Activated naive CD4-positive, alpha-beta T cell (primary cell): ENCODE measurements at places on chromosomes 6 and 20.

- no peak for DNase-seq
These were observed 157.8 kb downstream of the TPBG start for GRCh38 chr6:82521369-82521768.

DNA sequence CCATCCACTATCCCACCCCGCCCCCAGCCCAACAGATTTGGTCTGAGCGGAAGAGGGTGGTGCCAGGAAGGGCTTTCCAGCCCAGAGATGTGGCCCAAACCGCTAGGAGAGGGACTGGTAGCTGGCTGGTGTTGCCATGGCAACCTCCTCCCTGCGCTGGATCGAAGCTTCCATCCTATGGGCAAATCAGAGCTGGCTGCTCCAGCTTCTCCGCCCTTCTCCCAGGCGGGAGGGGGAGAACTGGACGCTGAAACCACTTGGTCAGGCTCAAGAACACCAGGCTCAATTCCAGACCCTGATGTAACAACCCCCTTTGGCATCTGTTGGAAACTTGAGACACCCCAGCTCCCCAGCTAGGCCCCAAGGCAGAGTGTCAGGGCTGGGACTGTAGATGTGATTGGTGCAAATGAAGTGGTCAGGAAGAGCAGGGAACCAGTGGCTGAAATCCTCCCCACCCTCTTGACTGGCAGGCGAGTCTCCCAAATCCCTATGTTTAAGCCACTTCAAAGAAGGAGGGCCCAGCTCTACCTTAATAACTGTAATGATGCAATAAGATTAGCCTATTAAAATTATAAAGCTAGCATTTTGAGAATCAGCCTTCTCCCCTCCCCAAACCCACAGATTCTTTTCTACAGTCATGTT, 4.2 kb downstream of the RIMS4 start:
- no peak for DNase-seq

- no peak for DNase-seq
These were observed 130.4 kb downstream of the SLC23A2 start for GRCh38 chr20:4870906-4871305.

- DNase-seq, result no peak
These were observed 55.9 kb upstream of the NAA20 start for GRCh38 chr20:19961293-19961692.

- DNase-seq, result no peak
These were observed 15.1 kb upstream of the MYT1 start for GRCh38 chr20:64149141-64149540.

DNA sequence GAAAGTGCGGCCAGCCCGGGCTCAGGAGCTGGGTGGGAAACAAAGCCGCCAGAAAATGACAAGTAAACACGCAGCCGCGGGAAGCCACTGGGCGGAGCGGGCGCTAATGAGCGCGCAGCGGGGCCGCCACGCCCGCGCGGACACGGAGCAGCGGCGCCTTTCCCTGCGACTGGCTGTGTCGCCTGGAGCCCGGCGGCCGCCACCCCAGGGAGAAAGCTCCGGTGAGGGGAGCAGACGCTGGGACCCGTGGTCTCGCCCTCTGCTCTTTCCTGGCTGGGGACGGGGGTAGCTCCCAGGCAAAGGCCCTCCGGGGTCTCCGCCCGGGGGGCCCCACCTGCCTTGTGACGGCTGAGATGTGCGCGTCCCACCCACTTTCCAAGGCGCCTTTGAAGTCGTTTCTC, 54.9 kb downstream of the PRR18 start:
- no peak for DNase-seq

DNA sequence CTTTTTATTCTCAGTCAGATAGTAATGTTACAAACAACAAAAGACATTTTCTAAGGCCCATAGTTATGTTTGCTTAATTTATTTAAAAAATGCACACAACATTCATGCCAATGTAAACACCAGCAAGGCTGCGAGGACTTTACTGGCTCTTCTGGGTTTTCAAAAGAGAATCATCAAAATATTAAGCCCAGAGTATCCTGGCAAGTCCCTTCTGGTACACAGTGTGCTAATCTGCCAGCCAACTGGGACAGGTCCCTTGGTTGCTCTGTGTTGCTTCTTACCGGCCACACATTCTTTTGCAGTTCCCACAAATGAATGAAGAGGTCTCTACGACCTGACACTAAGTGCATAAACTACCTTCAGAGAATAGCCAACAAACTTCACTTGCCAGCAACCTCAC, 42.6 kb upstream of the SPDEF start:
- no peak for DNase-seq

DNA sequence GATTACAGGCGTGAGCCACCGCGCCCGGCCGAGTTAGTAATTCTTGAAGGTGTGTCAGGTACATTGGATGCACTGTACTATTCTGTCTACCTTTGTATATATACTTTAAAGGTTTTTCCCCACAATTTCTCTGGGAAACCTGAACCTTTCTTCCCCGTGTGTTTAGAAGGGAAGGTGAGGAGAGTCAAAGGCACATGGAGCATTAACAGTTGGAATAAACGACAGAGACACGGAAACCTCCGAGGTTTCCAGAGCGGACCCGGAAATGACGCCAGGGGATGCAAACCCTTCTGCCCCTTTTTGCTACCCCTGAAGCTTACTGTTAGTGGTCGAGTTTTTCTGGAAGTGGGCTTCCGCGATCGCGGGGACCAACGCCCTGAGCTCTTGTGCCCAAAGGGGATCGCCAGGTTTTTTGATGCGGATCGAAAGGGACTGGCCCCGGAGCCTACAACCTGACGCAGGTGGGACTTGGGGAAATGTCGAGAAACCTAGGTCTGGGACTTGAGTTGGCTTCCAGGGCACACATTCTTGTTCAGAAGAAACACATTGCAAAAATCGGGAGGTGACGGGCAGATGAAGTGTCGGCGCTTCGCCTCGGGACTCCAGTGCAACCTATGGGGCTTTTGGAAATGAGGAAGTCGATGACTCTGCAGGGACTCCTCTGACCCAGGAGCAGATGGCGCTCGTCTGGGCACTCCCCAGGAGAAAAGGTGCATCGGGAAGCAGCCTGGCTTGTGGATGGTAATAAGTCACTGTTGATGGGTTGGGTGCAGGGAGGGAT, 218.2 kb downstream of the OR2B2 start:
- DNase-seq, result no peak

- no peak for DNase-seq
These were observed 174.5 kb upstream of the AKAP12 start for GRCh38 chr6:151065027-151065815.

GRCh38 chr6:1591926-1592325, 17.8 kb upstream of the FOXC1 start:
- DNase-seq, result no peak

DNA sequence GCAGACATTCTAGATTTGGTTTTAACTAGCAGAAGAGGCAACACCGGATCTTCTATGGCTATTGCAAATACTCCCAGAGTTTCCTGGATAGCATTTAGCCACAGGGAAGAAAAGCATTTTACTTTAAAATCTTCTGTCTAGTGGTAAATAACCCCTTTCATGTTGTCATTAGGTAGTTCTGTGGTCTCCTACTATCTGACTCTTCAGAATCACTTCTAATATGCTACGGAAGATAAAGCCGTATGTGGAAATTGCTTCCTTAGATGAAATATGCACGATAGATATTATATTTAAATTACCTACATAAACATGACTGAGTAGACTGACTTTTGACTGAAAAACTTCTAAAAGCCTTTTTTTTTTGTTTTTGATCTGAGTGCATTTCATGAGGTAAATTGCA, 759 bp downstream of the CRISP3 start:
- DNase-seq, result no peak

GRCh38 chr20:48618631-48619030, 209.2 kb downstream of the PREX1 start:
- no peak for DNase-seq

GRCh38 chr6:103122766-103123601, 1729.5 kb downstream of the GRIK2 start:
- DNase-seq, result no peak

GRCh38 chr20:59721386-59721785, 117.0 kb downstream of the PHACTR3 start:
- no peak for DNase-seq

DNA sequence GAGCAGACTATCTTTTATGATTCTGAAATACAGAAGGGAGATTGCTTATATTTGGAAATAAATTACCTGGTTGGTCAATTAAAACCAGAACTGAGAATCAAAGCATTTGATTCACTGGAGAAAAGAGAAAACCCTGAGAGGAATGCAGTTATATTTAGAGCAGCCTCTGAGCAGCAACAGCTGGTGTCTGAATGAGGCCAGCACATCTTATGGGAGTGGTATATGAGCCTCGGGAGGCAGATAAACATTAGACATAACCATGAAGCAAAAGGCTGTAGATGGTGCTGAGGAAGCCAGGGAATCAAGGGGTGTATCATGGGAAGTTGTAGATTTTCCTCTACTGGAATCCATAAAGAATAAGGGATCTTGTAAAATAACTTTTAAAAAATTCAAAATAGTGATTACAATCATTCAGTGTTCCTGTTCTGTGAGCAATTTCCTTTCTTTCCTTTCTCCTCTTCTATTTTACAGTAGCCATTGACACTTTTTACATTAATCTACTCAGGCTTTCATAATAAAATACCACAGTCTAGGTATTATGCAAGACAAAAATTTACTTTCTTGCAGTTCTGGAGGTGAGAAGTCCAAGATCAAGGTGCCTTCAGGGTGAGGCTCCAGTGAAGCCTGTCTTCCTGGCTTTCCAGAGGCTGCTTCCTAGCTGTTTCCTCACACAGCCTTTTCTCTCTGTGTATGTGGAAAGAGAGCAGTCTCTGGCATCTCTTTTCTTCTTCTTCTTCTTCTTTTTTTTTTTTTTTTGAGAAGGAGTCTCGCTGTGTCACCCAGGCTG, 32.8 kb upstream of the ENPP5 start:
- DNase-seq, result no peak

GRCh38 chr20:57060407-57061050, 205.9 kb downstream of the BMP7 start:
- no peak for DNase-seq

DNA sequence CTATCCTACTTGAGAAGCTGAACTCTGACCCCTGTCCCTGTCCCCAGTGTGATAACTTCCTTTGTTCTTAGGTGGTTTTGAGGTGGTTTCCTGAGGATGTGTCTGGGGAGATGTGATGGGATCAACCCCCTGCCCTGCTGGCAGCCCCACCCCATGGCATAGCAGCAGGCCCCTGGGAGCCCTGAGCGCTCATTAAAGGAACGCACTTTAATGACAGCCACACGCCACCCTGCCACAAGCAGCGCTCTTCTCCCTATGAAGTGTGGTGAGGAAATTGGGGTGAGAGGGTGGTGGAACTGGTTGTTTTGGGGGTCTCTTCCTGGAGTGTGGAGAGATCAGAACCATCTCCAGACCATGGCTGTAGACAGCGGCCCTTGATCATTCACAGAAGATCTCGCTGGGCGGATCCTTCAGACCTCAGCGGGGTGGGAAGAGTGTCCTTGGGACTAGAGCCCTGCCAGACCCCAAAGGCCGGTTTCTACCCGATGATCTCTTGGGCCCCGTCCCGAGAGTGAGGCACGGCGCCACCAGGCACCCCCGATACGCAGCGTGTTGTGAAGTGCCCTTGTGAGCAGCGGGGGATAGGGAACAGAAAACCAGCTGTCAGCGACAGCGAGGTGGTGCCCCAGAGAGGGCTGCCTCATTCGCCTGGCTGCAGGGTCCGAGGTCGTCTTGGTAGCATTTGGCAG, 45.4 kb downstream of the SYNJ2 start:
- no peak for DNase-seq

DNA sequence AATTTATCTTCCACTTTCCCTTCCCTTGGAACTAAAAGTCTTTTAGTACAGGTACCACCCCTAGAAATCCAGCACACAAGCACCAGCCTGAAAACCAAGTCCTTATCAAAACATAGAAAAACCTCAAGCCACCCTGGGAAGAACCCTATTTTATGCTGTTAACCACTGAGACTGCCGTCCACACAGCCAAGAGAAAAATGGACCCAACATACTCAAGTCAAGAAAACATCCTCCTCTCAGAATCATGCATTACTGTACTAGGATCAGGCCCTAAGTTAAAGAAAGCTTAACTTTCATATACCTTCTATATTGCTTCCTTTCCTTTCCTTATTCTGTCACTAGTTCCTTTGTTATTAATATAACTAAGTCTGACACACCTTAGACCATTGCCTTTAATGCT, 16.9 kb upstream of the GOPC start:
- DNase-seq, result no peak

GRCh38 chr20:50281831-50282591, 91.4 kb downstream of the CEBPB start:
- no peak for DNase-seq

DNA sequence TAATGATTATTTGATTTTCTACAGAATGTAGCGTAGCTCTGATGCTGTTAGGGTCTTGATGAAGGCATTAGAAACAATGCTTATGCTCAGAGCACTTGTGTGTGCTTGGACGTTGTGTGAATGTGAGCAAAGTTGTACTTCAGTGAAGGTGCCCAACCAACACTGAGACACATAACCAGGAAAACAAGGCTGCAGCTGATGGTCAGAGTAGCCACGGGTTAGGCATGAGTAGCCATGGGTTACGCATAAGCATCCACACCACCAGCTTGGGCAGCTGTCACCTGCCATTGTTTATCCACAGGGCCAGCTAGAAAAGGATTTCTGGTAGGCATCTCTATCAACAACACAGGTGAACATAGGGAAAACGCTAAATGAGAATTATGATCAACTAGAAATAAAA, 326.6 kb downstream of the NRN1 start:
- DNase-seq, result no peak

DNA sequence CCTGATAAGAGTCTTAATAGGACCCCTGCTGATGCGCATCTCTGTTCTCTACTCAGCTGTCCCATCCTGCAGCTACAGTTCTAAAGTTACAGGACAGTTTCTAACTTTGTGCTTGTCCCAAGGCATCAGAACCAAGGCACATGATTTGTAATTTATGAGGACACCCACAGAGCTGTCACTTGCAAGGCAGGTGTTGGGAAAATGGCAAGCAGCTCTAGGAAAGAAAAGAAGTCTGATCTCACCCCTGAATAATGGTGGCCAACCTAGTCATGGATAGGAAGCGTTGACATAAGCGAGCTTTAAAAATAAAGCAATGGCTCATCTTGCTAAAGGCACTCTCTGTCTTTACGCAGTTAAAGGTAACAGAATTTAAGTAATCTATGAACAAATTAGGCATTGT, 127.6 kb upstream of the VGLL2 start:
- DNase-seq, result no peak

GRCh38 chr6:54087721-54088120, 23.5 kb upstream of the MLIP start:
- DNase-seq, result no peak

- no peak for DNase-seq
These were observed 69.3 kb upstream of the SOX4 start for GRCh38 chr6:21524201-21524600.

GRCh38 chr6:41179163-41179562, 16.2 kb upstream of the TREM2 start:
- DNase-seq, result no peak

- no peak for DNase-seq
These were observed 188.6 kb downstream of the ZDHHC14 start for GRCh38 chr6:157569543-157569942.

- no peak for DNase-seq
These were observed 80.8 kb downstream of the RNF144B start for GRCh38 chr6:18467741-18468502.

- DNase-seq, result no peak
These were observed 6.9 kb downstream of the ZMYND8 start for GRCh38 chr20:47349365-47350180.
